Kidney epithelial cell (primary cell): ENCODE measurements at places on chromosomes 1 and 21.

DNA sequence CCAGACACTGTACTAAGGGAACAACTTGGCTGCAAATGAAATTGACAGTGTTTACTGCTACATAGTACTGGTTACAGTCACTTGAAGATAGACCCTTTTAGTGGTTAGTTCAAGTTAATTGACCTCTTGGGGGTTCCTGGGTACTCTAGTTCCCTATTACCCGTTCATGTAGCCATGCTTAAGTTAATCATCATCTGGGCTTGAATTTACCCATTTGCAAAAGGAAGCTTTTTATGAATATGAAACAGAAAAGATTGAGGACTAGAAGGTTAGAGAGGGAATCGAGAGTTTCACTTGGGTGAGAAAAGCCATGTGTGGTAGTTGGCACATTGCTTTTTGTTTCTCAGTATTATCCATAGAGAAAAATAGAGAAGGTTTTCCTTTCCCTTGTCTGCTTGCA lies 2.7 kb downstream of the MIA3 start:
- no peak for DNase-seq

DNA sequence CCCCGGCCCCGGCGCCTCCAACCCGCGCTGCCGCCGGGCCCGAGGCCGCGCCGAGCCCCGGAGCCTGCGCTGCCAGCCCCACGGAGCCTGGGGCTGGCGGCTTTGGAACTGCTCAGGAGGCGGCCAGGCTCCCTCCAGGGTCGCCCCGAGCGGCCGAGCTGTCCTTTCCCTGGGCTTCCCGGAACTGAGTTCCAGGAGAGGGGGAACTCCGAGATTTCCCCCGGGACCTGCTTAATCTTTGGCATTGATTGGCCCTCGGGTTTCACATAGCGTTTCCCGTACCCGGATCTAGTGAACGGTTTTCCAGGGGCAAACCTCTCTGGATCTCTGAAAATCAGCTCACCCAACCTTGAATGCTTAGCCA lies 504 bp downstream of the H6PD start:
- DNase-seq, result no peak

- no peak for DNase-seq
Measured at GRCh38 chr1:165054627-165055026, 301.9 kb downstream of the LMX1A start.

GRCh38 chr1:160942926-160943325 lies 11.7 kb downstream of the ITLN2 start:
- no peak for DNase-seq

- DNase-seq, result no peak
Measured at GRCh38 chr1:234168061-234168724, 205.1 kb upstream of the COA6 start.
